Mesothelial cell of epicardium (in vitro differentiated cells): ENCODE measurements at places on chromosomes 7 and 10. TPM values are rescaled to one million over a fixed set of nuclear protein-coding genes. Genes with fewer than 3 reads are reported as not detected.

DNTT gene
- total RNA-seq = not detected in 3 replicates

MYH16 gene
- total RNA-seq = 0.09 TPM in 1 of 3 replicates, not detected in the others

DNA sequence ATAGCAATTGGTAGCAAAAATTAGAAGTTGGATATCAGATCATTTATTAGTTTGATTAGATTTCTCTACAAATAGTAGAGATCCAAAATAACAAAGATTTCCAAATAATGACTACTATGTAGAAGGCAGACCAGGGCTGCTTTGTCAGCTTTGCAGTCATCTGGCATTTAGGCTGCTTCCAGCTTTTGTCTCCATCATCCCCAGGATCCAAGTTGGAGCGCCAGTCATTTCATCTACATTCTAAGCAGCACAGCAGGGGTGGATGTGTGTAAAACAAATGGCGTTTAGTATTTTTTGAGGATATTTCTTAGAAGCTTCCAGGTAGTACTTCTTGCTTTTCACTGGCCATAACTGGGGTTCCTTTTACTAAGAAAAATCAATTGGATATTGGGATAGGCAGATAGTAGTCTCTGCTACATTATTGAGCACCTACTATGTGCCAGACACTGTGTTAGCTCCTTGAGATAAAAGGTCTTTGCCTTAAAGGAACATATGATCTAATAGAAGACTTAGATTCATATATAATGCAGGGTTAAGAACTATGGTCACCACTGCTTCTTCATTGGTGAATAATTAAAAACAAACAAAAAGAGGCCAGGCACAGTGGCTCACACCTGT is 41.5 kb downstream of the TPST1 start:
- peaks cover 17% of the 10 kb centered on the region for H3K4me1 ChIP-seq
- H3K27me3 ChIP-seq = no peaks in the 10 kb centered on the region
- H3K4me3 ChIP-seq = no peak overlapping the region

- no peaks in the 10 kb centered on the region for H3K36me3 ChIP-seq
- H3K4me1 ChIP-seq = no peaks in the 10 kb centered on the region
- peaks cover 21% of the 10 kb centered on the region for H3K27me3 ChIP-seq
- H3K27ac ChIP-seq = no peak overlapping the region
Measured at GRCh38 chr10:96794836-96795733, 37.0 kb upstream of the LCOR start.

GRCh38 chr10:77226452-77226851 is 411.2 kb downstream of the KCNMA1 start:
- DNase-seq = no peak
- H3K36me3 ChIP-seq = no peaks in the 10 kb centered on the region
- H3K27ac ChIP-seq = no peak overlapping the region
- H3K27me3 ChIP-seq = no peaks in the 10 kb centered on the region
- no peak overlapping the region for H3K4me3 ChIP-seq

DNA sequence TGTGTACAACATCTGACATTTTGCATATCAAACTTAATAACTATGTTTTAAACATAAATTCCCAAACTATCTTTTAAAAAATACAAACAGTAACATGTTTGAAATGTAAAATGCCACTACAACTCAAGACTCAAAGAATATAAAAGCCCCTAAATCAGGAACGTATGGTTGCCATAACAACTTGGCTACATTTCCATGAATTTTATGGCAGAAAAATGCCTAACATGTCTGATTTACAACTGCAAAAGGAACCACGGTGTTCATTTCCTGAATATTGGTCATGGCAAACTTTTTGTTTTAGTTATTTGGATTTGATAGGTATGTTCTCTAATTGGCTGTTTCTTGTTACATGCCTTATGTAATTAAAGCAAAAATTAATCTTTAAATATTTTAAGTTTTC is 2.0 kb downstream of the SOSTDC1 start:
- H3K27me3 ChIP-seq = no peaks in the 10 kb centered on the region
- peak overlapping the region; percentile 74 for H3K4me3 ChIP-seq
- no peak for DNase-seq

GRCh38 chr10:125055446-125055845 is 104.9 kb downstream of the CTBP2 start:
- peaks cover 59% of the 10 kb centered on the region for H3K4me1 ChIP-seq
- H3K27me3 ChIP-seq = no peaks in the 10 kb centered on the region
- peaks cover 27% of the 10 kb centered on the region for H3K36me3 ChIP-seq
- H3K27ac ChIP-seq = peak overlapping the region; percentile 87
- no peak for DNase-seq

GRCh38 chr10:57917019-57917418 is 350.7 kb downstream of the IPMK start:
- no peaks in the 10 kb centered on the region for H3K27me3 ChIP-seq
- H3K4me3 ChIP-seq = no peak overlapping the region
- DNase-seq = no peak

DNA sequence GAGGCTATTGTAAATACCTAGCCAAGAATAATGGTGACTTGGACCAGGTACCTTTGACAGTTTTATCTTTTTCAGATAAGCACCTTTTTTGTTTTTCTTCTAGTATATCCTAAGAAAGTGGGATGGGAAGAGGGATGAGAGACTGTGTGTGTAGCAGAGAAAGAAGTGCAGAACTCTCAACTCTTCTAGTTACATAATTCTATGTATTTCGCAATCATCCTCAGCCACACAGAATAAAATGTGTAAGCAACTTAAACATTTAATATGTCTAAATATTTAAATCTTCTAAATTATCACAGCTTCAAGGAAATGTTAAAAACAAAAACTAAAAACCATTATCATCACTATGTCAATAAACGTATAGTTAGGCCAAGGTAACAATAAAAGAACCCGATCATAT is 42.6 kb upstream of the GSAP start:
- H3K4me3 ChIP-seq = no peak overlapping the region
- no peak overlapping the region for H3K27ac ChIP-seq
- no peaks in the 10 kb centered on the region for H3K4me1 ChIP-seq
- DNase-seq = no peak
- no peaks in the 10 kb centered on the region for H3K36me3 ChIP-seq
- no peaks in the 10 kb centered on the region for H3K27me3 ChIP-seq

DNA sequence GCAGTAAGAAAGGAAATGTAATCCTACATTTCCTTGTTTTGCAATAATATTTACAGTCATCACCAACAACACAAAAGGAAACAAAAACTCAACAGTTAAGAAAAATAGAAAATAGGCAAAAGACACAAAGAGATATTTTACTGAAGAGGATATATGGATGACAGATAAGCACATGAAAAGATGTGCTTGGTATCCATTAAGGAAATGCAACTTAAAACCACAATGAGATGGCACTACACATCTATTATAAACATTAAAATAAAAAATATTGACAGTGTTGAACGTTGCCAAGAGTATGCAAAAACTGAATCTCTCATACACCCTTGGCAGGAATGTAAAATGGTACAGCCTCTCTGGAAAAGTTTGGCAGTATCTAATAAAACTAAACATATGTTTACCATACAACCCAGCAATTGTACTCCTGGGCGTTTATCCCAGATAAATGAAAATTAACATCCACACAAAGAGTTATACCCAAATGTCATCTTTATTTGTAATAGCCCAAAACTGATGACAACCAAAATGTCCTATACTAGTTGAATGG is 5.4 kb downstream of the CEP41 start:
- no peak for DNase-seq
- H3K27me3 ChIP-seq = no peaks in the 10 kb centered on the region
- H3K4me1 ChIP-seq = peaks cover 15% of the 10 kb centered on the region
- peak overlapping the region; percentile 5 for H3K27ac ChIP-seq

SMO gene
- 134 to 135 TPM (median 134 TPM) in 3 replicates for total RNA-seq

- no peak overlapping the region for H3K4me3 ChIP-seq
- H3K4me1 ChIP-seq = peaks cover 5% of the 10 kb centered on the region
- no peaks in the 10 kb centered on the region for H3K27me3 ChIP-seq
- no peak for DNase-seq
Measured at GRCh38 chr7:44116087-44116788, 7.1 kb downstream of the POLD2 start.

DNA sequence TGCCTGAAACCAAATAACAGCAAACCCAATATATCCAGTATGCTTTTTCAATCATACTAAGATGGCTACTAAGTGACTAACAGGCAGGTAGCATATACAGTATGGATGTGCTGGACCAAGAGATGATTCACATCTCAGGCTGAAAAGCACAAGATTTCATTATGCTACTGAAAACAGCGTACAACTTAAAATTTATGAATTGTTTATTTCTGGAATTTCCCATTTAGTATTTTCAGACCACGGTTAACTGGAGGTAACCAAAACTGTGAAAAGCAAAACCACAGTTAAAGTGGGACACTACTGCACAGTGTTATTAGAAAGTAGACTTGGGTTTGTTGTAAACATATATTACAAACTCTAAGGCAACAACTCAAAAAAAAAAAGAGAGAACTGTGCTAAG is 91.5 kb downstream of the KMT2C start:
- H3K4me3 ChIP-seq = no peak overlapping the region
- H3K36me3 ChIP-seq = peaks cover 32% of the 10 kb centered on the region
- H3K27me3 ChIP-seq = no peaks in the 10 kb centered on the region
- peaks cover 12% of the 10 kb centered on the region for H3K4me1 ChIP-seq
- no peak for DNase-seq

FZD8 gene
- 14.5 to 16.5 TPM (median 16.4 TPM) in 3 replicates for total RNA-seq

DNA sequence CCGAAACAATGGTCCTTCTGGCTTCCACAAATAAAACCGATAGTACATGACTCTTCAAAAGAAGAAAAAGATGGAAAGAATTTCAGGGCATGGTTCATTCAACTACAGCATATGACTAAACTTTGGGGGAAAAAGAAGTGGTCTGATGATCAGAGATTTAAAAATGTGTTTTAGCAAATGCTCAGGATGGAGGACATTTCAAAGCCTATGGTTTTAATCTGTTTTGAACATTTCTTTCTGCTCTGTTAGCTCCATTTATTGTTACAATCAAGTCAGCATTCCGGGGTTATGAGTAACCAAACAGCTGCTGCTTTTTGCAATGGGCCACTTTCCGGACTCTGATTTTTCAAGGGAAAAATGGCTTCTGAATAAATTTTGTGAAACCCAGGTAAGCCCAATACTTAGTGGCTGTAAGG is 142.4 kb downstream of the CUBN start:
- peaks cover 12% of the 10 kb centered on the region for H3K4me1 ChIP-seq
- H3K27ac ChIP-seq = peak overlapping the region; percentile 74
- no peak for DNase-seq
- no peak overlapping the region for H3K4me3 ChIP-seq

WDFY4 gene
- total RNA-seq = 2.6 to 4.3 TPM (median 3.3 TPM) in 3 replicates

GRCh38 chr10:43931308-43931930 is 282.7 kb upstream of the ZNF32 start:
- H3K36me3 ChIP-seq = no peaks in the 10 kb centered on the region
- H3K4me1 ChIP-seq = no peaks in the 10 kb centered on the region
- H3K4me3 ChIP-seq = no peak overlapping the region
- DNase-seq = no peak
- no peak overlapping the region for H3K27ac ChIP-seq

VWDE gene
- total RNA-seq = 23.8 to 24.7 TPM (median 24.3 TPM) in 3 replicates

DNA sequence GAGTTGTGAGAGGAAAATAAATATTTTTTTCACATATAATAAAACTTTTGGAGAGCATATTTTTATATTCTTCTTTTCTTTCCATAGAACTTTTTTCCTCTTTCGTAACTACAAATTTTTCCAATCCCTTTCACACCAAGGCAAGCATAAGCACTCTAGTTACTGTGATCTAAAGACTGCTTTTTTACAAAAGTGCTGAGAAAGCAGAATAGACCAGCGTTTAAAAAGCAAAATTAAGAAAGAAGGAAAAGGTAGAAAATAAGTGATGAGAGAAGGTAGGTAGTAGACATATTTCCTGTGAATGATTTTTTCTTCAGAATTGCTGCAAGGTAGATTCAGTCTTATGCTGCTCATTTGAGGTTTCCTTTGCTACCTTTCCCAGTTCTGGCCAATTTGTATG is 195.5 kb downstream of the MBL2 start:
- H3K27ac ChIP-seq = no peak overlapping the region
- no peak overlapping the region for H3K4me3 ChIP-seq
- H3K4me1 ChIP-seq = peaks cover 24% of the 10 kb centered on the region

RAB11FIP2 gene
- 29.5 to 32.5 TPM (median 31.8 TPM) in 3 replicates for total RNA-seq

CCDC146 gene
- 9.2 to 13.9 TPM (median 12.1 TPM) in 3 replicates for total RNA-seq

SPDYE16 gene
- 0.18 to 0.44 TPM (median 0.34 TPM) in 3 replicates for total RNA-seq

- H3K4me3 ChIP-seq = no peak overlapping the region
- peaks cover 4% of the 10 kb centered on the region for H3K36me3 ChIP-seq
- no peaks in the 10 kb centered on the region for H3K4me1 ChIP-seq
- H3K27ac ChIP-seq = no peak overlapping the region
Measured at GRCh38 chr10:7361316-7361715, 49.5 kb downstream of the SFMBT2 start.

- H3K27me3 ChIP-seq = no peaks in the 10 kb centered on the region
- H3K36me3 ChIP-seq = peaks cover 53% of the 10 kb centered on the region
- H3K27ac ChIP-seq = no peak overlapping the region
- no peaks in the 10 kb centered on the region for H3K4me1 ChIP-seq
- H3K4me3 ChIP-seq = no peak overlapping the region
Measured at GRCh38 chr7:107201795-107202450, 33.1 kb downstream of the HBP1 start.

SAP25 gene
- total RNA-seq = 7.9 to 13.5 TPM (median 10.6 TPM) in 3 replicates

DNA sequence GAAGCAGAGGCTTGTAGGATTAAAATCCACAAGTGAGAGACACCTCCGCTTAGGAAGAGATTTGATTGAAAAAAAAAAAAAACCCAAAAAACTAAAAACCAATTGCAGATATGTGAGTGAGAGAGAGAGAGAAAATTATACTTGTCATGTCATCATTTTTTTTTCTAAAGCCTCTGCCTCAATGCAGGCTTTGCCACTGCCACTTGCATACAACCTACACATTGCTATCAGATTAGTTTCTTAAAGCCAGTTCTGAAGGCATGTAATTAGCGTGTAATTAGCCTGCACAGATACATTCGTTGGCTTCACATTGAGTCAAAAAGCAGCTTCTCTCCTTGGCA is 86.1 kb upstream of the MTPN start:
- no peaks in the 10 kb centered on the region for H3K27me3 ChIP-seq
- H3K36me3 ChIP-seq = peaks cover 1% of the 10 kb centered on the region
- H3K27ac ChIP-seq = peak overlapping the region; percentile 76
- peaks cover 64% of the 10 kb centered on the region for H3K4me1 ChIP-seq

- H3K4me3 ChIP-seq = no peak overlapping the region
- no peak overlapping the region for H3K27ac ChIP-seq
- H3K27me3 ChIP-seq = peaks cover 3% of the 10 kb centered on the region
- peaks cover 2% of the 10 kb centered on the region for H3K4me1 ChIP-seq
- no peak for DNase-seq
Measured at GRCh38 chr7:108634036-108634435, 64.4 kb downstream of the DNAJB9 start.

NOBOX gene
- total RNA-seq = not detected in 3 replicates

DNA sequence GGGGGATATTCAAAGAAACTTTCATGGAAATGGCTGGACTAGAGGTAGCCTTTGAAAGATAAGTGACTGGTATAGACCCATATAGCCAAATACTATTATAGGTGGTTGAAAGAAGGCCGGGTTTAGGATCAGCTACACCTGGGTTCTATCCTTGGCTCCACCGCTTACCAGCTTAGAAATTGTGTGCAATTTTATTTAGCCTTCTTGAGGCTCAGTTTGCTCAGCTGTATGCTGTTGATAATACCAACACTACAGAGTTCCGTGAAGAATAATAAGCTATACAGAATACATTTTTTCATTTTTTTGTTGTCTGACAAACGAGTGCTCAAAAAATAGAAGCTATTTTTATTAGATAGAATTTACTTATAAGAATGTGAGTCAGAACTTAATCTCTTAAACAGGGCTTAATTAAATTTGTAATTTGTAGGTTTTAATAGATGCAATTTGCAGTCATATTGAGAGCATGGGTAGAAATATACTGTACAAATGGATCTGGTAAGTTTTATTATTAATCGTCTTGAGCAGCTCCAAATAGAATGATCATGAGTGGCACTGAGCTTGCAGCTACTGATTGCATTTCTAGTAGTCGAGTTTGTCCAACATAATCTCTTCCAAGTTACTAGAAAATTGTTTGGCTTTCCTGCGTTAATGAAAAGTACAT is 164.3 kb upstream of the PHYHIPL start:
- H3K4me3 ChIP-seq = no peak overlapping the region
- H3K36me3 ChIP-seq = no peaks in the 10 kb centered on the region
- DNase-seq = no peak
- no peaks in the 10 kb centered on the region for H3K27me3 ChIP-seq

VWA2 gene
- total RNA-seq = 14.4 to 15.0 TPM (median 14.7 TPM) in 3 replicates
